ENCODE measurements at places on chromosomes 12 and 14.

DNA sequence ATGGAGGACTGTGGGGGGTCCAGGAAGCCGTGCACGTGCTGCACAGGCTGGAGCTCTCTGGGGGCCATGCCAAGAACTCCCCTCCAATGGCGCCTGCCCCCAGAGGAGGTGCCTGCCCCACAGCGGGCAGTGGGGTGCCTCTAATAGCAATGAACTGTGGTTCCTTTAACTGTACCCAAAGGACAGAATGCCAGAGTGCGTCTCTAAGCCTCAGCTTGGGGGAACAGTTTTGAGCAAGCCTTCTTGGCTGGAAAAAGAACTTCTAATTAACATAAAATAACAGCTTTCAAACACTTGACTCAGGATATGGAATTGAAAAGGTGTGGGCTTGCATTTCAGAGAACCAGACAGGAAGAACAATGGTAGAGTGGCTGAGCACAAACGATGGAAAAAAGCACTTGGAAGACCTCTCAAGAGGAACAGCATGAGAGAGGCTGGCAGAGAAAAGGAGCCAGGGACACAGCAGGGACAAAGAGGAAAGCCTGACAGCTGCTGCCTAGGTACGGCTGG is 195.6 kb downstream of the TTC7B start:
- DNase-seq, result no peak

DNA sequence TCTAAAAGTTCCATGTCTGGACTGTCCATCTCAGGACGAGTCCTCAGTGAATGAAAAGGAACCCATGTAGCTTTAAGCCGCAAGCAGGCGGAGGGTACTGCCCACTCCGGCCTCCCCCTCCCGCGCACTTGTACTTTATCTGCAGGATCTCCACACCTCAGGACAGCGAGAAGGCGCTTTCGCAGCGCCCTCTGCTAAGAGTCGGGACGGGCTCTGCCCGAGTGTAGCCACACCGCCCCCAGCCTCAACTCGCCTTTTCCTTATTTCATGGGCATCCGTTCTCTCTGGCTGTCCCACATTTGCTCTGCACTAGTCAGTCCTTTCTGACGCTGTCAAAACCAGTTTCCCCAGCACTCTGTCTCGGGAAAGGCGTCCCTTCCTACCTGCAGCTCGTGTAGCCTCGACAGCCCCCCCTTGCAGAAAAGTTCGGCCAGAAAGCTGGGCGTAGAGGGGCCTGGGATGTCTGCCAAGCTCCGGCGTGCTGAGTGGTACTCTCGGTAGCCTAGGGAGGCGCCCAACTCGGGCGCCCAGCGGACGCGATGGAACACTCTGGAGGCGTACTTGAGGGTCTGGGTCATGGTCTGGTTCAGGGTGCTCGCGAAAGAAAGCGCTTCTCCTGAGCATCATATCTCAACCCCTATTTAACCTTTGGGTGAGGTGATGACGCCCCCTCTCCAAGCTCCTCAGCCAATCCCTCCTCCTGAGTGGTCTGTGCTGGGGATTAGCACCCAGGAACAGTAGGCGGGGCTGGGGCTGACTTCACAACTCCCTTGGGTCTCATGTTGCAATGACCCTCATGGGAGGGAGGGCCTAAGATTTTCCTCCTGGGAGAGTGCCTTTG is at the start of gene CYP27B1:
Gene CYP27B1, minus strand, starts transcription at position 615 of the 841 bp plus-strand sequence. Its CDS starts 37 bp downstream, at position 578.
- DNase-seq, result no peak

DNA sequence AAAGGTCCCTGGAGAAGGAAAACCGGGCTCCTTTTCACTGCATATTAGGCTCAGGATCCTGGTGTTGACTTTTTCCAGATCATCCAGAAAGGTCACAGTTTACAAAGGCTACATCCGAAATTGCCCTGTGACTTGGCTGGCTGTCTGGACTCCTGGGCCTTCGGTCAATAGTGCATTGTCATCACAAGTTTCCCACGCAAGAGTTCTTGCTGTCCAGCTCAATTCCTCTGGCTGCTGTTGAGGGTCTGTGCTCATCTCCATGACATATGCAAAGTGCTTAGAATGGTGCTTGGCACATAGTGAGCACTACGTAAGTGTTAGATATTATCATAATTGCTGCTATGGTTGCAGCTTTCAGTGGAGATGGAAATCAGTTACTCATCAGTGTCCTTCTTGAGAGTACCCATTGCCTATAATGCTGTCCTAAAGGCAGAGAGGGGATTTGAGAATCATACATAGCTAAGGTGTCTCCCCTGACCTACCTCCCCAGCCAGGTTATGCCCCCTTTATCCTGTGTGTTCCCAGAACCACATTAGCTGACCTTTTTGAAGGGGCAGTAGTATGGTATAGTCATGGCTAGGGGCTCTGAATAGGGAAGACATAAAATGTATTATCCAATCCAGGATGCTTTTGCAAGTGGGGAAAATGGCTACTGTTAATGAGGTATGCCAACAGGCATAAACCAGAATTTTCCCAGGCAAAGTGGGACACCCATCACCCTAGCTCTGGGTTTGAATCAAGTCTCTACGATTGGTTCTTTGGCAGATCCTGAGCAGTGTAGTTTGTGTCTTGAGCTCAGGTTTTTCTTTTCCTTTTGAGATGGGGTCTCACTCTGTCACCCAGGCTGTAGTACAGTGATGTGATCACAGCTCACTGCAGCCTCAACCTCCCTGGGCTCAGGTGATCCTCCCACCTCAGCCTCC is 132.0 kb upstream of the CCND2 start:
- DNase-seq, result no peak

DNA sequence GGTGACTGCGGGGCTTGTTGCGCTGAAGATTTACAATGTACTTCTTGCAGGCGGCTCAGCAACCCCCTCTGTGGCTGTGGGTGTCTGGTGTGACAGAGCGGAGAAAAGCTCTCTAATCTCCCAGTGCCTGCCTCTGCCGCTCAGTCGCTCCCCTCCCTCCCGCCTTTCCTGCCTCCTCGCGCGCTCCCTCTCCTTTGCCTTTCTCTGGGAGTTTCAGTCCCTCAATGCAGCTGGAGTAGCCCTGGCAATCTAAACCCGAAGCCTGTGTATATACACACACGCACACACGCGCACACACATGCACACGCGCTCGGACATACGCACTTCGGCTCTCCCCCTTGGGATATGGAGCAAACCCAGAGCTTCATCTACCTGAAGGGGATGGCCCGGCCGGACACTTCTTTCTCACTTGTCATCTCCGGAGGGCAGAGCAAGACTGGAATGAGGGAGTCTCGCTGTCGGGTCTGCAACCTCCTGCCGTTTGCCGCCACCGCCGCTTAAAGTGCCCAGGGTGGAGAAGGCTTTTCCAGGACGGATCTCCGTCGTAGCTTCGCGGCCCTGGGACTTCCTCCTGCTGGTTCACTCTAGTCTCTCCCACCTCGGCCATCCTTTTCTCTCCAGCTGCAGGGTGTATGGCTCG is 599 bp upstream of the TRHDE start:
- DNase-seq, result no peak

GRCh38 chr14:87111741-87112140 is 881.2 kb downstream of the GALC start:
- no peak for DNase-seq

GRCh38 chr12:98002887-98003493 is 512.4 kb upstream of the TMPO start:
- DNase-seq, result no peak

DNA sequence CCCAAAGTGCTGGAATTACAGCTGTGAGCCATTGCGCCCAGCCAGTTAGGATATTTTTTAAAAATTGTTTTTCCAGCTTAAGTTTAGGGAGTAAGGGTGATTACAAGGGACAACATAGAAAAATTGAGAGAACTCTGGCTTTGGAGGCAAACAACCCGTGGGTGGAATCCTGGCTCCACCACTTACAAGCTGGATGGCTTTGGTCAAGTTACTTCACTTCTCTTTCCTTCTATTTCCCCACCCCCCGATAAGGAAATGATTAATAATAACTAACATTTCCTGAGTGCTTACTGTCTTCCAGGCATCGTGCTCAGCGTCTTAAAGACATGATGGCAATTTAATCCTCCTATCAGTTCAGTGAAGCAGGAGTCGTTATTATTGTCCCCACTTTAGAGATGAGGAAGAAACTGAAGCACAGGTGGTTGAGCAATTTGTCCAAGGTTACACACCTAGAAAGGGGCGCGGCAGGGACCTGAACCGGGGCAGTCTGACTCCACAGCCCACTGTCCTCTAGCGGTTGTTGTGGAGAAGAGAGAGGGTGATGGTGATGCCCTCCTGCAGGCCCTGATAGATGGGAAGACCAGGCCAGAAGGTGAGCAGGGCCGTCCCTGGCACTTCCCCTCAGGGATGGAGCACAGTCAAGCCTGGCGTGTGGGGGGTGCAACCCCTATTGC is 16.7 kb upstream of the FAIM2 start:
- no peak for DNase-seq

GRCh38 chr12:93882763-93883162 is 205.6 kb downstream of the CRADD start:
- no peak for DNase-seq

- peak; percentile 36 for DNase-seq
Observed at GRCh38 chr12:105025890-105026289, 39.8 kb downstream of the NOPCHAP1 start.

GRCh38 chr14:65263177-65263788 is 149.2 kb upstream of the FUT8 start:
- DNase-seq, result no peak

- DNase-seq, result no peak
Observed at GRCh38 chr12:98724384-98725155, 79.5 kb downstream of the APAF1 start.

GRCh38 chr14:81286574-81287370 is 66.0 kb upstream of the GTF2A1 start:
- DNase-seq, result no peak

GRCh38 chr12:24599736-24600135 is 349.2 kb downstream of the BCAT1 start:
- no peak for DNase-seq

GRCh38 chr12:29991924-29992323 is 208.2 kb upstream of the TMTC1 start:
- DNase-seq, result no peak

DNA sequence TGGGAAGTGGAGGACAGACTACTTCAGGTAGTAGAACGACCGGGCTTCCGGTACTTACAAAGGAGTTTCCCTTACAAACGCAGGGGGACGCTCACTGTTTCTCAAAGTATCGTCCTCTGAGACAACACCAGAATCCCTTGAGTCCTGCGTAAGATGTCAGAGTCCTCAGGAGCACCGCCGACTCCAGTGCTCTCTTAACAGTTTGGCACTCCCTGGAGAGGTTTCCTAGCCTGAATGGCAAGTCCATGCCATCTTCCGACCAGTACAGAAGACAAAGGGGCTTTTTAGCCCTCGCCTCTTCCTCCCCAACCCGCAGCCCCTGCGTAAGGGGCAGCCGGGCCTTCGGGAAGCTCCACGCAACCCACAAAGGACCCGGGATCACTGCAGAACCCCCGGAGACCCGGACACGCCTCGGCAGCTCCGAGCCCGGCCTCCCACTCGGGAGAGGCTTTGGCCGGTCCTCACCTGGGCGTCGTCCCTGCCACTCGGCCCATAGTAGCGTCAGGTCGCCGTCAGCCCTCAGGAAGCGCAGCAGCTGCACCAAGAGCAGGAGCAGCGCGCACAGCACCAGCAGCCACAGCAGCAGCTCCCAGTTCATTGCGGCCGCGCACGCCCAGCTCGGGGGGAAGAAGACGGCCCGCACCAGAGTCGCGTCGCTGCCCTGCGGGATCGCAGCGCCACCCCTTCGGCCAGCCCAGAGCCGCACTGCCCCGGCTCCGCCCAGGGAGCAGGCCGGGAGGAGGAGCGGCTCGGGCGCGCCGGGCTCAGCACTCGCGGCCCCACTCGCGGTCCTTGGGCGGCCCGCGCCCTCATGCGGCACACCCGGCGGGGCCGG is at the start of gene DHRS7:
Gene DHRS7, minus strand, starts transcription at position 687 of the 835 bp plus-strand sequence. Its CDS starts 89 bp downstream, at position 598.
- DNase-seq, result no peak

GRCh38 chr12:30985814-30986452 is 59.4 kb downstream of the TSPAN11 start:
- DNase-seq, result no peak

DNA sequence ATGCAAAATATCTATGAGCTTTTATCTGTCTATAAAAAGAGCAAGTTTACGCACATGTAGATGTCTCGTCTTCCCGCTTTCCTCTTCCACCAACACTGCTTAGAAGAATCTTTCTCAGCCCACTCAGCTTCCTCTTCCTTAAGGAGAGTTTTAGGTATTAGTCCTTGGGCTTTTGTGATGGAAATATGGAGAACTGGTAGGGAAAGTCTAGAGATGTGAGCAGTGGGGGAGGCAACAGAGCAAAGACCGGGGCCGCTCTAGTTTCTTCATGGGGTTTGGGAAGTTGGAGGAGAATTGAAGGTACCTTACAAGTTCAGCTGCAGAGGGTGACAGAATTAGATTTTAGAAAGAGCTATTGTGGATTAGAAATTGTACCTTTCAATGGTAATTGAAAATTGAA is 56.3 kb upstream of the CPNE8 start:
- no peak for DNase-seq

DNA sequence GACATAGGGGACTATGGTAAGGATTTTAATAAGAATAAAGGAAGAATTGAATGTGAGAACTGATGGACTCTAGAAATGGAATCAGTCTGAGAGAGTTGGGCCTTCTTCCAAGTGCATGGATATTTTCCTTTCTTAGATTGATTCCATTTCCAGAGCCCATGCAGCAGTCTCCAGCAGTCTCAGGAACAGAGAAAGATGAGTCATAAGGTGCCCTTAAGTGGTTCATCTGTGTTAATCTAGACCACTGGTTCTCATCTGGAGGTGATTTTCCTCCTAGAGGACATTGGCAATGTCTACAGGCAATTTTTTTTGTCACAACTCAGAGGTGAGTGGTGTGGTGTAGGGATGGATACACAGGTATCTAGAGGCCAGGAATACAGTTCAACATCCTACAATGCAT is 25.9 kb downstream of the TRIM9 start:
- no peak for DNase-seq

GRCh38 chr12:116400636-116401372 is 123.3 kb upstream of the MED13L start:
- DNase-seq, result no peak

DNA sequence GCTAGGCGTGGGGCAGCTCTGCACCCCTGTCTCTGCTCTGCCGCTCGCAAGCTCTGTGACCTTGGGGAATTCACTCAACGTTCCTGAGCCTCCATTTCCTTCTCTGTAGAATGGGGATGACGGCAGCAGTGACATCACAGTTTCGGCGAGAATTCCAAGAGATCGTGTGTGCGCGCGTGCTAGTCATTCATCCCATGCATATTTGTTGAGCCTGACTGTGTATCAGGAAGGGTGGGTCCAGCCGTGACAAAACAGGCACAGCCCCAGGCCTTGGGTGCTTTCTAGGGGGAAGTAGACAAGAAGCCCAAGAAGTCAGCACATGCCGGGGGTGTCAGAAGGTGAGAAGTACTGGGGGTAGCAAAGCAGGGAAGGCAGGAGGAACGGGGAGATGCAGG is 145.6 kb upstream of the NCOR2 start:
- DNase-seq, result no peak

- DNase-seq, result no peak
Observed at GRCh38 chr14:56199982-56200577, 81.9 kb downstream of the PELI2 start.

DNA sequence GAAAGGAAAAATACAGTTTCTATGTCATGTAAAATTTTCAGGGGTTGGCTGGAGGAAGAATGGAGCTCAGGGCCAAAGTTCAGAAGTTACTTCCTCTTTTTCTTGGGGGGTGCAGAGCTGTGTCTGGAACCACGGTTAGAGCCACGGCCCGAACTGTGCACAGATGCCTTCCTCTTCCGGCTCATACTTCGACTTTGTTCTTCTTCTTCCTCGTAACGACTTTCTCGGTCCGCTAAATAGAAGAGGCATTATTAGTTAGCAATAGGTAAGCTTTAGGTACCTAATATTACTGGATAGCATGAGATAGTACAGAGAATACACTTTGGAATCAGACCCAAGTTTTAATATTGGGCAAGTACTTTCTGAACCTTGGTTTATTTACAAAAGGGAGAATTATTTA is 31.2 kb downstream of the SUPT16H start:
- no peak for DNase-seq

GRCh38 chr12:70048521-70049250 is 194.5 kb upstream of the CNOT2 start:
- no peak for DNase-seq

Measured in AG04449 (cell line).